ENCODE measurements at places on chromosomes 5 and 9.

DNA sequence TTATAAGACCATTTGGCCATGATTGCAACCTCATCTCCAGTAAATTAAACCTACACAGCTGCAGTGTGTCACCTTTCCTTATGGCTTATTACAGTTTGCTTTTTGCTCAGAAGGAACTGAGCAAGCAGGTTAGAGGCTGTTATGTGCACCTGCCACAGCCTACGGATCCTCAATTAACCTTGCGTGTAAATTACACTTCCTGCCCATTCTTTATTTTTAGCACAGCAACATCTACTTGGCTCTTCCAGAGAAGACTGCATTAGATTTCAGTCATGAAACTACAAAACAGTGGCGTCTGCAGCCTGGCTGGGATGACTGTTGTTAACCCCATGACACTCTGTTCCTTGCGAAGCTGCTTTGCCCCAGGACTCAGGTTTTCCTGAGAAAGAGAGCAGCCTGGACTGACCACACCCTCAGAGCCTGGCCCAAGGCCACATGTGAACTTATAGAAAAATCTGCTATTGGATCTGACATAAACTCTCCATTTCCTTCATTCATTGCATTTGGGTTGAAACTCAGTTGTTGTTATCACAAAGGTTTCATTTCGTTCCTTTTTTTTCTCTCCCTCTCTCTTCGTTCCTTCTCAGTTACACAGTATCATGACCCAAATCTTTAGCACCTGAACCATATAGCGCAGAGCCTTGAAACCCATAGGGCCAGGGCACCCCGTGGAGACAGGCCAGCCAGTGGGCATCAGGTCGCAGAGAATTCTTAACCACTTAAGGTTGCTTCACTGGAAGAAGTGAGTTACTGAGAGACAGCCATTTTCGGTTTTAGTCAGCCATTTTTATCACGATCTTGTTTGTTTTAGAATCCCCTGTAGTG lies 138.6 kb downstream of the PALM2AKAP2 start:
- DNase-seq = no peak

- DNase-seq = no peak
Measured at GRCh38 chr5:160020266-160020770, 11.4 kb downstream of the TTC1 start.

DNA sequence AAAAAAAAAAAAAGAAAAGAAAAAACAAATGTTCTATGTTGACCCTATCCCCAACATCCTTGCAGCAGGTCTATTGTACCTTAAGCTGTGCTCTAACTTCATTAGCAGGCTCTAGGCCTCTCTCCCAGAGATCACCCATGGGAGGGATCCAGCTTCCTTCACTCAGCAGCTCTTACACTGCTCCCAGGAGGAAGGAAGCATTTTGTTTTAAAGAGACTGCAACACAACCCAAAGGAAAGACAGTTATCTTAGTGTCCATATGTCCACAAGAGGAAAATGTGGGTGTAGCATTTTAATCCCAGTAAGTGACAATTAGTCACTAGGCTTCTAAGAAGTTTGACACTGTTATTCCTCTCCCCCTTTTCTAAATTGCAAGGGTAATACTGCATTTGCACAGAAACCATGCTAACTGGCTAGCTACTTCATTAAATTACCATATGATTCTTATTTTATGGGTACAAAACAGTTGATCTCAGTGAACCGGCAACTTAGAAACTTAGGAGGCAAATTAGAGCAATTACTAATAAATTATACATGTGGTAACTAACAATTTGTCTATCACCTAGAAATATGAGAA lies 58.8 kb downstream of the MARCHF3 start:
- DNase-seq = no peak

DNA sequence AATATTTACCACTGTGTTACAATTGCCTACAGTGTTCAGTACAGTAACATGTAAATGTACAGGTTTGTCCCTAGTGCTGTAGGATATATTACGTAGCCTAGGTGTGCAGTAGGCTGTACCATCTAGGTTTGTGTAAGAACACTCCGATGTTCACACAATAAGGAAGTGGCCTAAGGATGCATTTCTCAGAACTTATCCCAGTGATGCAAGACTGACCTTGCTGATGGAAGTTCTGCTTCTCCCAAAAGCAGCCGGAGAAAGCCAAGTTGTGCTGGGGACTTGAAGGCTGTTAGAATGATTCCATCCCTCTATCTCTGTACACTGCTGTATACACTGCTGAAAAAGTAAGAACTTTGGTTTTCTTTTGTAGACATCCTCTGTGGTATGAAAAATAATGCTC lies 21.6 kb downstream of the NEUROG1 start:
- DNase-seq = no peak

Measured in activated CD8-positive, alpha-beta memory T cell treated with anti-CD3 and anti-CD28 coated beads for 1 hour (primary cell).